NCI-H1436 treated with DMSO at 0.1 percent for 48 hours (cell line): ENCODE measurements at places on chromosomes 7 and 10.

DNA sequence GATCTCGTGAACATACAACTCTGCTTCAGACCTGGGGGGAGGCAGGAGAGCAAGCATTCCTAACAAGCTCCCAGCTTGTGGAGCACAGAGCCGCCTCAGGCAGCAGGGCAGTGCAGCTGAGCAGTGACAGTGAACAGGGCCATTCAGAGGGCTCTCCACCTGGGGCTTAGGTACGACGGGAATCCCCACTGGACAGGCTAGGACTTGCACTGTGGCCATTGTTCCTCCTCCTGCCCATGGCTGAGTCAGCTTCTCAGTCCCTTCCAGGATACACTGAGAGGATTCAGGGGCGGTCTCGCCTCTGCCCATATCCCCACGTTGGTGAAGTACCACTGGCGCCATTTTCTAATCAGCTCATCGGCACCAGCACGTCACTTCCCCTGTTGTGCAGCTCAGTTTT is 71.1 kb downstream of the FIGNL1 start:
- peak; percentile 46 for DNase-seq

DNA sequence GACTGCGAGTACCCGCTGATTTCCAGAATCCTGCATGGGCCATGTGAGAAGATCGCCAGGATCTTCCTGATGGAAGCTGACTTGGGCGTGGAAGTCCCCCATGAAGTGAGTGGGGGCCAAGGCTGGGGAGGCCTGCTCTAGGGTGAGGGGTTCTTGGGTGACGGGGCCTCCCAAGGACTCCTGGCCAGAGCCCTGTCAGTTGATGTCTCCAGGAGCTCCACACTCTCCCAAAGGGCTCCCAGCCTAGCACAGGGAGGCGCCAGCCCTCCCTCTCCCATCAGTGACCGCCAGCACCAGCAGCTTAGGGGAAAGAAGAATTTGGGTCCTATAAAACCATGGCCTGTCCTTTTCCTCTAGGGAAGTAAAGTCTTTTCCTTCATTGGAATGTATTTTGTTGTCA is 9.8 kb upstream of the ZNF22 start:
- no peak for DNase-seq

- DNase-seq, result no peak
Measured at GRCh38 chr10:77633376-77633775, 4.2 kb downstream of the KCNMA1 start.

DNA sequence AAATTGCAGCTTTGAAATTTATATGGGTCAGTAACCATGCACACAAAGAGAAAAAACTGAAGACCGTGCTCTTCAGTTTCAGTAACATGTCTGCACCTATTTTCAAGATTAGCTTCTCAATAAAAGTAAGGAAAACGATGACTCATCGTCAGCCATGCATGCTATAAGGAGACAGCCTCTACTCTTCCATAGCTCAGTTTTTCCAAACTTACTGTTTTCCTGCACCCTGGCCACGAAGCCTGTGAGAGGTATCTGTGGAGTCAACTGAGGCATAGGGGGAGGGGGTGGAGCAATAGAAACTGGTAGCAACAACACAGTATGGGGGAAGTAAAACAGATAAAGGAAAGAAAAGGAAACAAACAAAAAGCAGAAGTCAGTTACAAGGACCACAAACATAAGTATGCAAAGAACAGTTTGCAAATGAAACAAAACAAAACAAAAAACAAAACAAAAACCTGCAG is 58.0 kb downstream of the PDSS1 start:
- no peak for DNase-seq

GRCh38 chr7:32462977-32463376 is 27.2 kb downstream of the LSM5 start:
- no peak for DNase-seq

GRCh38 chr7:106914018-106914607 is 49.0 kb downstream of the PIK3CG start:
- no peak for DNase-seq

GRCh38 chr10:96820765-96821164 is 11.3 kb upstream of the LCOR start:
- no peak for DNase-seq

DNA sequence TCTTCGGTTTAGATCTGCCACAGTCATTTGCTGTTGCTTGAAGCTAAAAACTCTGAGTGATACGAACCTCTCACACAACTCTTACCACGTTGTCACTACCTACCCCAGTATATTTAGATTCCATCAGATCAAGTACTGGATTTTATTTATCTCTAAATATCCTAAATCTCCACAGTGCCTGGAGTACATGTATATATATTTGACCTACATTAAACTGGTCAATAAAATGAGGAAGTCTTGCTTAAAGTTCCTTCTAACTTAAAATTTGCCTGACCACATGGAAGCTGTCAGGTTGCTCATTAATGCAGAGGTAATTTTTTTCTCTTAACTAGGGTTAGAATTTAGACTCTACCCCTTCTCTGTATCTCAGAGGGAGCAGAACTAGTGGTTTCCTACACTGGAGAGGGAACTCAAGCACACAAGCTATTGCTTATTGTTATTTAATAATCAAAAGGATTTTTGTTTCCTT is 3.1 kb upstream of the MACC1 start:
- no peak for DNase-seq

DNA sequence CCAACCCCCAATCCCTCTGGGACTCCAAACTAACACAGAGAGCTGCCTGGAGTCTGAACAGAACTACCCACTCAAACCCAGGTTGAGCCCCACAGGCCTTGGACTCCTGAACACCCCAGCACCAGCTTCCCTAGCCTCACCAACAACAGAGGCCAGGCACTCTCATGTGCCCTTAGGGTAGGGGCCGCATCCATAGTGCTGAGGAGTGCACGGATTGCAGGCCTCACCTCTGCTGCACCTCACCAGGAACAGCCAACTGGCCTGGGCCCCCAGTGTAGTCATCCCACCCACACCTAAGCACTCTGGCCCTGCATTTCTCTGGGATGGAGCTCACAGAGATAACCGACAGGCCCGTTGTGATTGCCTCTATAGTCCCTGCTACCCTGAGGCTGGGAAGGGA is 194.2 kb downstream of the HPSE2 start:
- DNase-seq, result no peak

GRCh38 chr7:128777156-128778123 is 1.8 kb upstream of the OPN1SW start:
- no peak for DNase-seq

GRCh38 chr7:32516551-32517100 is 21.3 kb downstream of the AVL9 start:
- no peak for DNase-seq

DNA sequence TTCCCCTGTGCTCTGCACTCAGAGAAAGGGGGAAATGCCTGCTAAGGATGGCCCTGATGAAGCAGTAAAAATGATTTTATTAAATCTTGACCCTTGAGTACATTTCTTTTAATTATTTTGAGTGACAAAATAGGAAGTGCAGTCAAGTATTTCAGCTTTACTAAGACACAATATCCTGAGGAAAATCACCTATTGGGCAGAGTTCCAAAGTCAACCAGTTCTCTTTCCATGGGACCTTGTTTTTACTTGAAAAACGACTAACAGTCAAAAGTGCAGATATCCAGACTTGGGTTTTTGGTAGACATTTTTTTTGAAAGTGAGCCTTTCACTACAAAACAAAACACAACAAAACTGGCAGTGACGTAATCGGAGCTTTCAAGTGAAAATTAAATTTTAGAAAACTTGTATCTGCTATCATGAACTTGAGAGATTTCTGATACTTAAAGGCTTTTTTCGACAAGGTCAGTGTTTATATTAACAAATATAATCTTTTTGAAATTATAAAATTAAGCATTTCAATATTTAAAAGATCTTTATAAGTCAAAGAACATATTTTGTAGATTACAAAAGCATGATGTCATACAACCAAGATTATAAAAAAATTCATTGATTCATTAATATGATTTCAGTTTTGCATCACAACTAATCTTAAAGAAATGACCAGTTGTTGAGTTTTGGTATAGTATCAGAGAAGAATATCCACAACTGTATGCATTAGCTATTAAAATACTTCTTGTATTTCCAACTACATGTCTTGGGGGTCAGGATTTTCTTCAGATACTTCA is 513.8 kb upstream of the AKR1E2 start:
- DNase-seq, result no peak

- no peak for DNase-seq
Measured at GRCh38 chr7:29139796-29140195, 6.5 kb downstream of the CPVL start.

GRCh38 chr10:13448216-13448615 is 80.6 kb downstream of the BEND7 start:
- no peak for DNase-seq

GRCh38 chr10:38038932-38039245 is 28.4 kb downstream of the ZNF33A start:
- no peak for DNase-seq

- DNase-seq, result no peak
Measured at GRCh38 chr7:127251465-127252376, 1.0 kb downstream of the GRM8 start.

- DNase-seq, result no peak
Measured at GRCh38 chr7:141674171-141674671, 27.7 kb downstream of the DENND11 start.

GRCh38 chr7:104160375-104160774 is 47.4 kb downstream of the ORC5 start:
- DNase-seq, result no peak

DNA sequence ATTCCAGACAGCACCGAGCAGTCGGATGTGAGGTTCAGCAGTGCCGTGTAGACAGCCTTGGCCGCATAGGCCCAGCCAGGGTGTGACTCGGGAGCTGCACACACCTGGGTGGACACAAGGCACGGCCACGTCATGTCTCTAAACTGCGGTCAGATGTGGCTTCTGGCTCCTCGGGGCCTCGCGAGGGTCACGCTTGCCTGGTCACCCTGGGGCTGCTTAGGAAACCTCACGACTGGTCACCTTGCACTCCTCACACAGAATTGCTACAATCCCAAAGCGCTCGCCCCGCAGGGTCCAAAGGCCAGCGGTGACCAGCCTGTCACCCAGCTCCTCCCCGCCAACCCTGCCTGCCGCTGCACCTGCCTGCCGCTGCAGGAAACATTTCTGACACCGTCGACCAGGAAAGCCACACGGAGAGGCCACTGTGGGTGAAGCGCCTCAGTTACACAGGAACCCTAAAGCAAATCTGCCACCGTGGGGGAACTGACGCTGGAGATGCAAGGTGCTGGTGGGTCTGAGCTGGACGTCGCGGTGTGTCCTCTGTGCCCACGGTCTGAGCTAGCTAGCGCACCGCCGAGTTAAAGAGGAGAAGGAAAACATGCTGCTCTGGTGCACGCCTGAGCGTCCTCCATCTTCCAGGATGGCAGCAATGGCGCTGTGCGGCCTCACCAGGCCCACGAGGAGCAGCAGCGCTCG is 5.0 kb downstream of the GPER1 start:
- no peak for DNase-seq

GRCh38 chr10:54914049-54914448 is 113.0 kb upstream of the PCDH15 start:
- DNase-seq, result no peak

DNA sequence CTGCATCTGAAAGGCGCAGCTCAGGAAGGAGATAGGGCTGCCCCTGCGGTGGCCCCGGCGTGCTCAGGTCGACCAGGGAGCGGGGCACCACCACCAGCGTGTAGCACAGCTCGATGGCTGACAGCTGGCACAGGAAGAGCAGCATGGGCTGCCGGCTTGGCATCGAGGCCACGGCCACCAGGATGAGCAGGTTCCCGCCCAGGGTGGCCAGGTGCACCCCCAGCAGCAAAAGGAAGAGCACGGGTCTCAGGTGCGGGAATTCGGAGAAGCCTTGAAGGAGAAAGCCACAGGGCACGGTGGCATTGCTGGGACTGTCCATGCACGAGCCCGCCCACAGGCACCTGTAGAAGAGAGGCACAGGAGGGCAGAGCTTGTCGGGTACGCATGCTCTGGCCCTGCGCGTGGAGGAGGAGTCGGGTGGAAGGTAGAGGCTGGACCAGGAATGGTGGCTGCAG is 33.9 kb downstream of the TAS2R41 start:
- no peak for DNase-seq

- no peak for DNase-seq
Measured at GRCh38 chr7:151315038-151315655, 26.5 kb upstream of the NUB1 start.

DNA sequence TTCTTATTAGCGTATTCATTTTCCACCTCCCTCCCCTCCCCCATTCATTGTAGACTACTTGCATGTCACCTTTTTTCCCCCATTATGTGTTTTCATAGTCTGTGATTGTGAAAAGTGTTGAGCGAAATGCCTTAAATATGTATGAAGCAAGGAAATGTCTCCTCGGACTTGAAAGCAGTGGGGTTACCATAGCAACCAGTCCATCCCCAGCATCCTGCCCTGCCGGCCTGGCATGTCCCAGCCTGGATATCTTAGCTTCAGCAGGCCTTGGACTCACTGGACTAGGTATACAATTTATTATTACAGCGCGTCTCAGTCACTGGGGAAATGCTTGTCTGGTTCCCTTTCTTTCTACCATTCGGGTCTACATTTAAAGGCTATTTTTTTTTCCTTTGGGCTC is 283.6 kb downstream of the BICC1 start:
- DNase-seq, result no peak

- no peak for DNase-seq
Measured at GRCh38 chr7:39073432-39073831, 95.7 kb downstream of the POU6F2 start.

DNA sequence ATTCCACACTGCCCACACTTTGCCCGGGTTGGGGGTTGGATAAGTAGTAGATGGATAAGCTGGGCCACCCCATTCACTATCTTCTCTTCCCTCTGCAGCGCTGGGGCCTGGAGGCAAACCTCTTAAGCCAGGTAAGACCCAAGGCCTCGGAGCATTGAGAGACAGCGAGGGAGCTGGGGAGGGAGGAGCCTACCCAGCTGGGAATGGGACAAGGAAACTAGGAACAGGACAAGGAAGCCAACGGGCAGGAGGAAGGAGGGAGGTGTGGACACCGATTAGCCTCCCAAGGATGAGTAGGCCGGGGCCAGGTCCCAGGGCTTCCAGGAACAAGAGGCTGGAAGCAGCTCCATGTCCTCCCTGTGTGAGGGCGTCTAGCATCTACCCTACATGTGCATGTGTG is 9.6 kb downstream of the ELN start:
- DNase-seq, result no peak

DNA sequence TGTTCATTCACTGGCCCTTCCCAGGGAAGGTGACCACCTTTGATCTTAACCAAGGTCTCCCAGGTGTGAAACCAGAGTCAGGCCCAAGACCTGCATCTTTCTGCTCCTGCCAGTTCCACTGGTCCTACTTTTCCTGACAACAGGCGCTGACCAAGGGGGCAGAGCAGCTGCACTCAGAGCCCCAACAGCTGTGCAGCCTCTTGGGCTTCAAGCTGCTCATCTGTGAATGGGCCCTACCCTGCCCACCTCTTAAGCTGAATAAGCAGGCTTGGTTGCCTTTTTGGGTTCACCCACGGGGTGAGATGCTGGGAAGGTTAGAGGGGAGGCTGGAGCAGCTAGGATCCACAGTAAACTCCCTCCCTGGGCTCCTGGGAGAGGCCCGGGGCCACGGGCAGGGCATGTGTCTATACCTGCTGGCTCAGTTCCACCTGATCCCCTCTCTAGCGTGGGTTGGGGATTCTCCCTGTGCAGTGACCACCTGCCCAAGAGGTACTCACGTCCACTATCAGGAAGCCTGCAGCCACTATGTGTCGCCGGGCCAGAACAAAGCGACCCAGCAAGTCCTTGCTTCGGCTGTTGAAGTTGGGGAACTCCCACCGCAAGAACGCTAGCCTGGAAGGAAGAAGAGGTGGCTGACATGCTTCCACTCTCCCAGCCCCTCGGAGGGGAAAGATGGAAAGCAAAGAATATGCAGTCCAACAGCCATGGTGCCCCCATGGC is 10.6 kb downstream of the TBRG4 start:
- DNase-seq, result no peak
